ENCODE measurements at places on chromosomes 5 and 9. TPM values are rescaled to one million over a fixed set of nuclear protein-coding genes. Genes with fewer than 3 reads are reported as not detected.
A peak's percentile ranks its signal among the peaks of the same experiment; 100 is the strongest.

The IL4 gene
- not detected for polyA plus RNA-seq

DNA sequence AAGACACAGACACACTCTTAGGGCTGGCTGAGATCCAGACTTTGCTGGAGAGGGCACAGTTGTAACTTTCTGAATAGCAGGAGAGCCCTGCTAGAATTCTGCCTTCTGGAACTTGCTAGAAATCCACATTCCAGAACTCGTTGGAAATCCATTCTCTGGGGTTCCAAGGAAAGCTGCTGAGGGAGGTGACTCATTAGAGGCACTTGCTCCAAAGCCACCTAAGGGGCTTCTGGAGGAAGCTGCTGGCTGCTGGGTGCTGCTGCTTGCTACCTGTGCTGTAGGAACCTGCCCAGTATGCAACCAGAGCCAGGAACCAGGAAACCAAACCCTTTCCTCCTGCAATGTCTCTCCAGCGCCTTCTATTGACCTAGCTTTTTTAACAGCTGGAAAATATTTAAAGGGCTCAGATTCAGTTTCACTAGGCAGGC lies 4.1 kb upstream of the TLE4 start:
- no peak overlapping the region for H3K27ac ChIP-seq
- H3K4me3 ChIP-seq: no peak overlapping the region
- H3K27me3 ChIP-seq: no peaks in the 10 kb centered on the region
- H3K36me3 ChIP-seq: no peaks in the 10 kb centered on the region

The TAL2 gene
- not detected for polyA plus RNA-seq

- DNase-seq: no peak
- H3K36me3 ChIP-seq: no peaks in the 10 kb centered on the region
- no peak overlapping the region for H3K4me3 ChIP-seq
- no peaks in the 10 kb centered on the region for H3K4me1 ChIP-seq
Observed at GRCh38 chr5:83922699-83923098, 202.0 kb upstream of the HAPLN1 start.

The TICAM2 gene
- polyA plus RNA-seq: not detected

DNA sequence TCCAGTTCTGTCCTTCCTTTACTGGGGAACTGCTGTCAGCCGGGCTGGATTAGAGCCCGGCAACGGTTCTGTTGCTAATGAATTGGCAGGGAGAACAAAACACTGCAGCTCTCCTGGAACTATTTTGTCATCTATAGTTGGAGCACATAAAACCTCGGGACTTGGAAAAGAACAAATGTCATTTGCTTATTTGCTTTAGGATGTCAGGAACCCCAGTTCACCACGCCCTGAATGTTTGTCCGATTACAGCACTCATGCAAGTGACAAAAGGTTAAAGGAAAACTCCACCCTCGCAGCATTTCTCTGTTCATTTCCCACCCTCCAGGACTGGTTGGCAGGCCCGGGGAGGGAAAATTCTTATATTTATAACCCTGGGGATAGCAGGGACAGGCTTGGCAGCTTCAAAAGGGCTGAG lies 66.4 kb upstream of the PLPP1 start:
- peak overlapping the region; percentile 76 for H3K27ac ChIP-seq
- no peak overlapping the region for H3K4me3 ChIP-seq
- no peaks in the 10 kb centered on the region for H3K36me3 ChIP-seq
- no peaks in the 10 kb centered on the region for H3K4me1 ChIP-seq

DNA sequence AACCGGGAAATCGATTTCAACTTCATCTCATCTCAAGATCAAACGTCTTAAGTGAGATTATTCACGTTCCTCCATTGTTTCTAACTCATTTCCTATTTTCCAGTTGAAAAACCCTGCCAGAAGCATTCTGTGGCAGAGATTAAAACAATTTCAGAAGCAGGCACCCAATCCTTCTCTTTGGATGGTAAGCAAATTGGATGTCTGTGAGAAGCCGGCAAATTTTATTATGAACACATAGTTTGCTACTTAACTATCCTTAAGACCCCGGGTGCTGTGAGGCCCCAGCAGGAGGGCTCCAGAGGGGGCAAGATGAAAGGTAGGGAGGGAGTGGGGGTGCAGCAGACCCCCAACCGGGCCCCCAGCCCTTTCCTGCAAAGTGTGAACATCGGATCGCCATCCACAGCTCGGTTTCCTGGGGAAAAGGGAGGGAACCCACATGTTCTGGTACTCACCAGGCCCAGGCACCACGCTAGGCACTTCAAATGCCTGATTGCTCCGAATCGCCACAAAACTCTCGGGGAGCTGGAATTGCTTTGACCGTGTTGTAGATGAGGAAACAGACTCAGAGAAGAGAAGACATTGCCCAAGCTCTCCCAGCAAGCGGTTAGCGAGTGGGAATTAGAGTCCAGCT lies 167.1 kb upstream of the MVB12B start:
- H3K4me1 ChIP-seq: no peaks in the 10 kb centered on the region
- no peaks in the 10 kb centered on the region for H3K27me3 ChIP-seq
- no peaks in the 10 kb centered on the region for H3K36me3 ChIP-seq
- no peak overlapping the region for H3K27ac ChIP-seq

- no peak overlapping the region for H3K4me3 ChIP-seq
- H3K36me3 ChIP-seq: no peaks in the 10 kb centered on the region
- no peaks in the 10 kb centered on the region for H3K27me3 ChIP-seq
- H3K27ac ChIP-seq: no peak overlapping the region
- H3K4me1 ChIP-seq: no peaks in the 10 kb centered on the region
Observed at GRCh38 chr5:107444300-107444699, 226.4 kb downstream of the EFNA5 start.

DNA sequence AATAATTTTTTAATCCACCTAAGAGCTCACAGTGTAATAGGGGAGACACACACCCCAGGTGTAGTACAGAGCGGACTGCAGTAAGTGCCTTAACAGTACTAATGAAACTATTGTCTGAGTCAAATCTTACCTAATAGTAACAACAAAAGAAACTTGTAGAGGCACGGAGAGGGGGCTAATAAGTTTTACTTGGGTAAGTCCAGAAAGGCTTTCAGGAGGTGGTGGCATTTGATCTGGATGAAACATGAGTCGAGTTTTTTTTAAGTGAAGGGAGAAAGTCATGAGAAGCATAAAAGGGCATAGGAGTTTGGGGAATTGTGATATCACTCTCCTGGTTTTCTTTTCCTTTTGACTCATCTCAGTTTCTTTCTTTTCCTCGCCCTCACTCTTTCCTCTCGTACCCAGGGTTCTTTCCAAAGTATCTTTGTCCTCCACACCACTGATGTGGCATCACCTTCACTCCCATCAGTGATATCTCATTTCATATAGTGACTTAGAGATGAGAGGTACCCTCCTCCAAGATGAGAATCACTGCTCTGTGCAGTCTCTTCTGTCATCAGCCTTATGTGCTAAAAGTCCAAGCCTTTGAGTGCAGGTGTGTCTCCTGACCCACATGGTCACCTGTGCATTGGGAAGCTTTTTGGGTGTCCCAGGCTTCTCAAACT lies 2.0 kb downstream of the CTNNA1 start:
- no peaks in the 10 kb centered on the region for H3K27me3 ChIP-seq
- H3K27ac ChIP-seq: peak overlapping the region; percentile 99
- peaks cover 33% of the 10 kb centered on the region for H3K4me1 ChIP-seq
- H3K4me3 ChIP-seq: peak overlapping the region; percentile 97
- peaks cover 19% of the 10 kb centered on the region for H3K36me3 ChIP-seq

The HMCN2 gene
- polyA plus RNA-seq: 6.0 TPM

DNA sequence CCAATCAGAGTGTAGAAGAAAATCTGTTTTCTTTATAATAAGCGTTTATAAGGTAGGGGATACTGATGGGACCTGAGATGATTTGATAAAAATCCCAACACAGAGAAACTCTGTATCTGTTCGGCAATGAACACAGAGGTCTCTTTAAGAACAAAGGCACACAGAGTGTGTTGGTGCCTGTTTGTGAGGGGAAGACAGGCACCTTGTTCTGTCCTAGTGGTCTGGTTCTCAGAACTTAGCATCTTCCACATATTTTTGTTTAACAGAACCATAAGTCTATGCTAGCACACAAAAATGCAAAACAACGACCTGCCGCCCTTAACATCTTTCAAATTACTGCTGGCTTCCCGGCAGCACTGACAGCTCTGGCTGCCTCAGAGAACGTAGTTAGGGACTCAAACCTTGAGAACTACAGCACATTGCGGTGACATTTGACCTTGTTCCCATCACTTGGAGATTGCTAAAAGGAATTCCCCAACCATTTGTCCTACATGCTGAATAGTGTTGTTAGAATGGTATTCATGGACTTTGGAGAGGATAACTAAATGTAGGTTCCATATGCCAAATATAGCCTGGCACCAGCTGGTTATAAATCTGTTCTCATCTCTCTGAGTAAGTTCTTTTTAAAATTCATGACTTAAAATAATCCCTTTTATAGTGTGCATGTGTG lies 871.7 kb upstream of the TYRP1 start:
- no peak overlapping the region for H3K27ac ChIP-seq
- no peaks in the 10 kb centered on the region for H3K4me1 ChIP-seq
- H3K36me3 ChIP-seq: no peaks in the 10 kb centered on the region
- no peak overlapping the region for H3K4me3 ChIP-seq

DNA sequence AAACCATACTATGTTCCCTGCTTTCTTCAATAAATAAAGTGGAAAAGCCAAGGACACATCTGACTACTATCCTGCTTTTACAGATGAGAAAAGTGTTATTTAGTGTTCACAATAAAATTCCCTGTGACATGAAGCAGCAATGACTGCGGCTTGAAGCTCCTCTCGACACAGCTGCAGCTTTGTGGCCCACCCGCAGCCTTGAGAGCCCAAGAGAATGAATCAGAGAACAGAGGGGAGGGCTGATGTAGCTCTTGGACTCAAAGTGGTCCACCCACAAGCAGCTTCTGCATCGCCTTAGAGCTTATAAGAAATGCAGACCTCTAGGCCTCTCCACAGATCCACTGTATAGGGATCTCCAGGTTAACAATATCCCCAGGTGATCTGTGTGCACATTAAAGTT lies 181.3 kb upstream of the GNA14 start:
- no peak overlapping the region for H3K27ac ChIP-seq
- no peaks in the 10 kb centered on the region for H3K36me3 ChIP-seq
- no peak overlapping the region for H3K4me3 ChIP-seq
- H3K27me3 ChIP-seq: no peaks in the 10 kb centered on the region
- H3K4me1 ChIP-seq: peaks cover 11% of the 10 kb centered on the region

The MEF2C gene
- 9.0 TPM for polyA plus RNA-seq

All from sigmoid colon (tissue), 7 donors.